Activated T-cell treated with anti-CD3 and anti-CD28 coated beads, Interleukin-2, amount 50 U/mL, for 48 hours (primary cell): ENCODE measurements at places on chromosomes 1 and 21.
A peak's percentile ranks its signal among the peaks of the same experiment; 100 is the strongest.

DNA sequence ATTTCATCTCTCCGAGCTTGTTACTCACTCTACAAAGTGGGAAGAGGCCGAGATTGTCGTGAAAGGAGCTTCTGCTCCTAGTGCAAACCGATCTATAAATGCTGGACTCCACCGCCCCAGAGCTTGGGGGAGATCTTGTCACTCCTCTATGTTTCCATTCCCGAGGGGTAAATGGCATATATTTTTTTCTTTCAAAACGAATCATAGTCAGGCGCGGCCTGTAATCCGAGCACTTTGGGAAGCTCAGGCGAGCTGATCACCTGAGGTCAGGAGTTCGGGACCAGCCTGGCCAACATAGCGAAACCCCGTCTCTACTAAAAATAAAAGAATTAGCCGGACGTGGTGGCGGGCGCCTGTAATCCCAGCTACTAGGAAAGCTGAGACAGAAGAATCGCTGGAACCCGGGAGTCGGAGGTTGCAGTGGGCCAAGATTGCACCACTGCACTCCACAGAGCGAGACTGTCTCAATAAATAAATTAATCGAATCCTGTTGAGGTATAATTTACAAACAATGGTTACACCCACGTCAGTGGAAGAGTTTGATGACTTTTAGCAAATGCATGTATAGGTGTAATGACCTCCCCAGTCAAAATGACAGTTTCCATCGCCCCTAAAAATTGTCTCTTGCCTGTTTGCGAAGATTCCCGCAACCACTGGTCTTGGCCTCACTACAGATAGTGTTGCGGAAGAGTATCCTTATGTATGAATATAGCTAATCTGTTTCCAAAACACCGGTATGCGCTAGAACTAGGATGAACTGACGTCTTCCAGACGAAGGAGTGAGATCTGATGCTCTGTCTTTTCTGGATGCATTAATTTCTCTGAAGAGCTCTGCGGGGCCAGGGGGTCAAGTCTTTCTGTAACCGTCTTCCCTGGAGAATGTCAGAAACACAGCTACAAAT, 840 bp upstream of the HEATR1 start:
- DNase-seq: peak; percentile 18

DNA sequence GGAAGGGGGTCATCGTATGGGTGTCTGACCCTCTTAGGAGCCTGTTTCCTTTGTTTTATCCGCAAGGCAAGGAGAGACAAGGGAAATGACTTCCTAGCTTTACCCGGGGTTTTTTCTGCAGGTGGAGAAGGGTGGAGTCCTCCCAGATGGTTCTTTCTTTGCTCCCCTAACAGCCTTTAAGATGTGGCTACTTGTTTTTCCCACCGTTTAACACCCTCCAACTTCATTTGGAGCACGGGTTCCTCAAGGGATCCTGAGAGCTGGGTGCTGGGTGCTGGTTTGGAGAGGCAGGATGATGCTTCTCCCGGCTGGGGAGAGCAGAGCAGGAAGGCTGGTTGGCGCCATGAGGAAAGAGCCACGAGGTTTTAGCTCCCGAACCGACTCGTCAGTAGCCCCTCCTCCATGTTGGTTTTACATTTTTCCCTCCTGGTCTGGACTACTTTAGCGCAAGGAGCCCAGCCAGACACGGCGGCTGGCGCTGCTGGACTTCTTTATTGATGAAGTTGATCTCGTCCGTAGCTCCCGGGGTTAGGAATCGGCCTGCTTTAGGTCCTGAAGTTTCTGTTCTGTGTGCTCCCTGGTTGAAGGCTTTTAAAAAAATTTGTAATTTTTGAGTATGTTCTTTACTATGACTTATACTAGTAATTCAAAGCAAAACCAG, 1.4 kb downstream of the UCK2 start:
- DNase-seq: peak; percentile 59

DNA sequence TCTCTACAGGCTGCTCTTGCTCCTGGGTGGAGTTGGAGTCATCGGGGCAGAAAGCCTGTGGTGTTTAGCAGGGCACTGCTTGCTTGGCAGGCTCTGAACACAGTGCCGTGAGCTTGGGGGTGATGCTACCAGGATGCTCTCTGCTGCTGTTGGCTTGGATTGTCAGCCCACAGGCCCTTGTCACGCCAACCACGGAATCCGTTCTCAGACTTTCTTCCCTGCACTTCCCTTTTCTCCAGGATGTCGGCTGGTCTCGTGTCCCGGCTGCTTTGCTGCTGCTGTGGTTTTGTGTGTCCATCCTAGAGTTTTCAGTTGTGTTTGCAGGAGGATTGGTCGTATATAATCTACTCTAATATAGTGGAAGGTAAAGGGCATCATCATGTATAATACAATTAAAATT, 44.4 kb upstream of the TTC34 start:
- no peak for DNase-seq

DNA sequence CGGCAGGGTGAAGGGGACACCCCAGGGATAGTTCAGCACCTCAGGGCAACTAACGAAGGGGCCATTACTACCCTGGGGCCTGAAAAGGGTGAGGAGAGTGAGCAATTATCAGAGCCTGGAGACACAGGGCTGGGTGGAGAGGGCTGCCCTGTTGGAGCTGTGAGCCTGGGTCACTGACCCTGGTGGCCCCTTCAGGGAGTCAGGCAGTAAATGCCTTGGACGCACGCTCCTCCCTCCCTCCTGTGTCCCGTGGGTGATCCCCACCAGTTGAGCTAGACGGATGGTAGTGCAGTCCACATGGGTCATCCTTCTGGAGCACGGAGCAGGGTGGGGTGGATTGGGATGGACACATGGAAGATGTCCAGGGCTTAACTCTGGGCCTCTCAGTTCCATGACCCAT, 305.3 kb downstream of the PTPRU start:
- DNase-seq: no peak

DNA sequence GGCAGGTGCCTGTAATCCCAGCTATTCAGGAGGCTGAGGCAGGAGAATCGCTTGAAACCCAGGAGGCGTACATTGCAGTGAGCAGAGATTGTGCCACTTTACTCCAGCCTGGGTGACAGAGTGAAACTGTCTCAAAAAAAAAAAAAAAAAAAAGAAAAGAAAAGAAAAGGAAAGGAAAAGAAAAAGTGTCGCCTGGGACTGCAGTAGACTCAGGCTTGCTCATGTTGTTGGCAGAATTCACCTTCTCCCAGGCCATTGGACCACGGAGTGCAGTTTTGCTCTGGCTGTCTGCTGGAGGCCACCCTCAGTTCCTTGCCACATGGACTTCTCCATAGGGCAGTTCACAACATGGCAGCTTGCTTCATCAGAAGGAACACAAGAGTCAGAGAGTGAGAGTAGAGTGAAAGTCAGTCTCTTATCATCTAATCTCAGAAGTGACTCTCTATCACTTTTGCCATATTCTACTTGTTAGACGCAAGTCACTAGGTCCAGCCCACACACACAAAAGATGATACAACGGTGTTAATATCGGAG, 29.2 kb downstream of the BCAS2 start:
- no peak for DNase-seq

DNA sequence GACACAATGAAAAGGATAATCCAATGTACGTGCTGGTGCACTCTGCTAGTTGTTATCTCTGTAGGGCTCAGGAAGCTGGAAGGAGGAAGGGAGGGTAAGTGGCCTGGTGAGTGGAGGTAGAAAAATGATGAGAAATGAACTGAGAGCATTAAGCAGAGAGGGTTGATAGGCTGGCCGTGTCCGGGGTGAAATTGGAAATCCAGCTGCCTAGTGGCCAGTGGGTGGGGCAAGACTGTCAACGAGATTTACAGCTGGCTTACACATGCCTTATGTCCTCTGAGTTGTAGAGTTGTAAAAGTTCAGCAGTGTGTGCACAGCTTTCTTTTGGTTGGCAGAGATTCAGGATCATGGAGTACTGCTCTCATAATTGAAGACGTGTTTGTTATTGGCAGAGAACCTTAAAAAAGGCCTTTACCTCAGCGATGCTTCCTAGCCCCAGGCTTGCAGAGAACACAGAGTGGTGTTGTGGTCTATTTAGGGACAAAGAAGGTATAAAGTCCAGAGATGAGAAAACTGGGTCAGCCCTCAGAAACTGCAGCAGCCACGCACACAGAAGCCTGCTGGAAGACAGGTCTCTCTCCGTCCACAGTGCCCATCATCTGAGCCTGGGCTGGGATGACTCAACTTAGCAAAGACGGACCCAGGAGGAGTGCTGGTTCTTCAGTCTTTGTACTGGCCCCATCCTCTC, 132.4 kb downstream of the EDEM3 start:
- no peak for DNase-seq

DNA sequence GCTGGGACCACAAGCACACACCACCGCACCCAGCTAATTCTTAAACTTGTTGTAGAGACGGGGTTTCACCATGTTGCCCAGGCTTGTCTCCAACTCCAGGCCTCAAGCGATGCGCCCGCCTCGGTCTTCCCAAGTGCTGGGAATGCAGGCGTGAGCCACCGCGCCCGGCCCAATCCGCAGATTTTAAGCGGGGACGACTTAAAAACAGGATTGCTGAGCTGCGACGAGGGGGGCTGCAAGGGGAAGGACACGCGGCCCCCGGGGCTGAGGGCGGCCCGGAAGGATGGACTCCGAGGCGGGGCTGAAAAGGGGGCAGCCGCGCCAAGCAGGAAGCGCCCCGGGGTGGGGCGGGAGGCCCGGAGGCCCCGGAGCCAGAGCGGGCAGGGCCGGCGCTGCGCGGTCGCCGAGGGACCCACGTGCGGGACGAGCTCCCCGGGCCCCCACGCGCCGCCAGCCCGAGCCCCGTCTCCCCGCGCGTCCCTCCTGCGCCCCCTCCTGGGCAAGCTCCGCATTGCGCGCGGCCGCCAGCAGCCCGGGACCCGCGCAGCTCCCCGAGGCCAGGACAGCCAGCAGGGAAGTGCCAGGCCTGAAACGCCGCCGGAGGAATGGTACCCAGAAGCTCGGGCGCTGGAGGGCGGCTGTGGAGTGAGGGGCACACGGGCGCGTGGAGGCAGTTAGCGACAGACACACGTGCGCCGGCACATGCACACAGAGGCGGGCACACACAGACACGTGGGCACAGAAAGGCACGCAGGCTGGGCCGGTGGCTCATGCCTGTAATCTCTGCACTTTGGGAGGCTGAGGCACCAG, 5.5 kb upstream of the PRKCZ start:
- peak; percentile 90 for DNase-seq

DNA sequence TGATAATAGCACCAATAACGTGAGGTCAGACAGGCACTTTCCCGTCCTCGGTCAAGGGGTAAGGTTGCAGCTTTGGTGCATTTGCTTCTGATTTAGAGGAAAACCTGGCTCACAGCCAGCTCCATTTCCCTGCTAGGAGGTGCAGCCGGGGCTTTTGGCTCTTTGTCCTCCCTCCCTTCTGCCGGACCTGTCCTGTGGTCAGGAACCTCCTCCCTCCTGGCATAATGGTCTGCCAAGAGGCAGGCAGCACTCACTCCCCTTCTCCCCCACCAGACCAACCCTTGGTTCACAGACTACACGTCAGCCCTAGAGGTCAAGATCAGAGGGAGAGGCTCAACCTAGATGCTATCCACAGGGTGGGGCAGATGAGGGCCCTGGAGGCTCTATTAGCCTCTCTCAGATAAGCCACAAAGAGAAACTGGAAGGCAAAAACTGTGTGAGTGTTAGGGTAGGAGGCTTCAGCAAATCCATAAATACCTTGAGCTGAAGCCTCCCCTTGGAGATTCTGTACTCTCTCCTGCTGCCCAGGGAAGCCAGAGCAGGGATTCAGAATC, 64.8 kb downstream of the PLXNA2 start:
- no peak for DNase-seq

DNA sequence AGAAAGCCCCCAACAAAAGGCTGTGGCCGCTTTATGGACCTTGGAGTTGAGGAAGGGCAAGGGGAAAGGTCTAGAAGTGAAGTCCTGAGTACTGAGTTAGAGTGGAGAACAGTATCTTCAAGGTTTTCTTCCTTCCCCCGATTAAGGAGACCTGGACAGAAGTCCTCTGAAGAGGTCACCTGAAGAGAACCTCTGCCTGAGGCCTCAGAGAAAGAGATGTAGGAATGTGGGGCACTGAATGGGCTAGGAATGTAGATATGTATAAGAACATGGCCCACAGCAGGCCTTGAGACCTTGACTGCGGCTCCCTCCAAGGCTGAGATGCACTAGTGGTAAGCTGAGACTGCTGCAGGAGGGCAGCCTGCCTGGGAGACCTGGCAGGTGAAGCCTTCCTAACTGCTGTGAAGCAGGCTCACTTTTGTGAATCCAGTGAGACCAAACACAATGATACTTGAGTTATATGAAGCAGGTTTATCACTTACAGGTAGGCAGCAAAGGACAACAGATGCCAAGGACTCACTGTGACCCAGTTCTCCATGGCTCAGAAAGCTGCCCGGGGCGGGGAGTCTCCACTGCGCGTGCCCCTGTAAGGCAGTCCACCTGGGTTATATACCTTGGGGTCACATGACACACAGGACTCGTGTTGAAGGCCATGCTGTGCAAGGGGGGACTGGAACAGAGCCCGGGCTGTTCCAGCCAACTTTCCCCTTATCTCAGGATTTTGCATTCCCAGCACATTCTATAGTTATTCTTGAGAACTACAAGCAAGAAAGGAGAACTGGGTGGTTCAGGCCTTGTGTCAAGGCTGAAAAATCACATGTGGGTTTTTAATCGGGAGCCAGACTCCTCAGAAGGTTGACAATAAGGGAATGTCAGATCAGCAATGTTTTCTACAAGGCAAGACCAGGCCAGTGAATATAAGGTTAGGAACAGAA, 78.8 kb upstream of the PPM1J start:
- no peak for DNase-seq

DNA sequence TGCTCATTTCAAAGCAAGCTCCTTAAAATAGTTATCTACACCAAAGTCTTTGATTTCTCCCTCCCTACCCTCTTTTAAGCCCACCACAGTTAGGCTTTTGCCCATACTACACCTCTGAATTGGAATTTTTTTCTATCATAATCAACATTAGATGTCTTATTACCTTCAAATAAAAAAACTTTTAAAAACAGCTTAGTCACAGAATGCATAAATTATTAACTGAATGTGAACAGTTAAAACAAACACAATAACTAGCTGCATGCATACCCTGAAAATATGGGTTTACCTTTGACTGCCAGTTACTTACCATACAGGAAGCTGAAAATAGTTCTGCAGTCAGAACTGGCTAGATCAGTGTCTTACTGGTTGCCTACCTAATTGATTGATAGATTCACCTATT, 210.9 kb downstream of the TGFB2 start:
- no peak for DNase-seq

- no peak for DNase-seq
These were observed 10.2 kb downstream of the TMEM81 start for GRCh38 chr1:205074084-205074483.

GRCh38 chr1:73821520-73821919, 376.5 kb downstream of the LRRIQ3 start:
- no peak for DNase-seq

GRCh38 chr1:34686531-34686930, 68.3 kb upstream of the GJB5 start:
- no peak for DNase-seq

- DNase-seq: no peak
These were observed at the start of gene PTAFR for GRCh38 chr1:28176492-28177470. TSS of gene PTAFR (minus strand) at chr1:28176690. CDS start at chr1:28151021, 25,669 bp downstream.
